Activated CD4-positive, alpha-beta T cell treated with anti-CD3 and anti-CD28 coated beads, Interleukin-2, amount 50 U/mL, for 48 hours (primary cell): ENCODE measurements at places on chromosomes 1 and 21.

DNA sequence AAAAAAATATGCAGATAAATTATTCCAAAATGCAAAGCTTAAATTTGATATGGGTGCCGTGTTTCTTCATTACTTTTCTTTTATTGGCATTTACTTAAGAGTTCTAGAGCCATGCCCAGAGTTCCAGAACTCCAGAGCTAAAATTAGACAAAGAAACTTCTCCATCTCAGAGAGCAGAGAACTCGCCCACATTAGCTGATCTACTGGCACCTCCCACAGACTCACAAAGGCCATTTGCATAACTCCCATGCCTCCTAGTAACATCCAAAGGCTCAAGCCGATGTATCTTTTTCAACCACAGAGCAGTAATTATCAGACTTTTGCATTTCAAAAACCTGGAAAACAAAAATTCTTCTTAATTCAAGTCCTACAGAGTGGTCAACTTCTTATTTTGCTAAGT, 323.8 kb upstream of the ST6GALNAC5 start:
- no peak for DNase-seq

DNA sequence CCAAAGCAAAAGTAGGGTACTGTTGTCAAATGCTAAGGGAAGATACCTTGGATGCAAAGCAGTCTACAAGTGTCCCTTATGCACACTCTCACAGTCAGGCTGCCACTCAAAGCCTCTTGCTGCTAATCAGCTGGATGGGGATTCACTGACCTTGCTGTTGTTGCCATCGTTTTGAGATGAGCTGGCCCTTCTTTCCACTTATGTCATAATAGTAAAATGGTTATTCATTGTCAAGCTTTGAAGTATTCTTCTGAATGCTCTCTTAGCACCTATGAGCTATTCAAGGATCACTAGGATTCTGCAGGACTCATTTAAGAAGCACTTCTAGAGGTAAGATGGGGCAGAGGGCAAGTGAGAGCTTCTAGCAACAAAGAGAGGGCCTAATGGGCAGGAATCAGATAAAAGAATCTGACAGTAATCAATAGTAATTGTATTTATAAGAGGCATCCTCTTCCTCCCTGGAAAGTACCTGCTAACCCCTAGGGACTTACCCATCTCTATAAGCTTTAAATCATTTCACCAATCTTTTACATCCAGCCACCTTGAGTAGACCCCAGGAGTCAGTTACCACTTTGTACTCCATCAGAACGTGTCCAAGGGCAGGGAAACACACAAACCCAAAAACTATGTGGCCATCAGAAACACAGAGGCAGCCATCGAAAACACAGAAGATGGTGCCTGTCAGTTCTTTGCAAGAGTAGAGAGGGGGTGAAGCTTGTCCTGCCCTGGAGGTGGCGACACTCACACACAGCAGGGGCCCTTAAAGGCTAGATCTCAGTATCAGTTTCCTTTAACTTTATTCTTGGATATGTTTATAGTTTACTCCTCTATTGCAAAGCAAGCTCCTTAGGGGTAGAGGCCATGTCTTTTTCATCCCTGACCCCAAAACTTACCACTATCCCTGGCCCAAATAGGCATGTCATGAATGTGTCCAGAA, 103.7 kb upstream of the NFIA start:
- peak; percentile 35 for DNase-seq

DNA sequence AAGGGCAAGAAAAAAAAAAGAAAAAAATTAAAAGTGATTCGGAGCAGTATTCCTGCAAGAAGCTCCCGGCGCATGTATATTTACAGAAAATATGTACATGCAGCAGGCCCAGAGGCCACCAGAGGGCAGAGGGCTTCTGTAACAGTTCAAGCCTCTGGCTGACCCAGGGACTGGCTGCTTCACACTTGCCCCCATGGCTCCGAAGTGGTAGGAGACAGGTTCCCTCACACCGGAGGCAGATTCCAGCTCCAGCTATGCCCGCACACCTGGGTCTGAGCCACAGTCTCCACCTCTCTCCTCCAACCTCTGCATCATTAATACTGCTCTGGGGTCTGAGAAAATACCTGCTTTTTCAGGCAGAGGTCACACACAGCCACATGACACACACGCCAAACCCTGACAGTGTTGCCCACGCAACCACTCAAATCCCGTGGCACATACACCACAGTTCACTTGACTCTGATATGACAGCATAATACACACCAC, 2.2 kb upstream of the ARHGAP30 start:
- DNase-seq, result peak; percentile 64

GRCh38 chr1:104852151-104852550, 1102.5 kb downstream of the AMY1C start:
- DNase-seq, result no peak

DNA sequence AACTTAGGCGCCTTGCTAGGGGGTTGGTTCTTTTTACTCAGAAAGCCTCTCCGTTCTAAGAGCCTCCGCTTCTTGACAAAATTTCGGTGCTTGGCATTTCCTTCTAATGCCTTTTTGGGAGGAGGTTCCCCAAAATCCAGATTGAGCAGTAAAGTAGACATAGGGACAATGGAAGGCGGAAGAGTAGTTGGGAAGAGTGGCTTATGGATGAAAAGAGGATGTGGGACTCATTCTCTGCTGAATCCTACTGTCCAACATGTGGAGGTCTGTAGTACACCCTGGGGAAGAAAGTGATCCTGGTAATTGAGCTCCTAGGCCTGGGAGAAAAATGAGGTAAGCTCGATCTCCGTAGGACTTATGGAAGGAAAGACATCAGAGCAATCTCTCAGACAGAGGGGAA, 777 bp upstream of the METTL25B start:
- no peak for DNase-seq

GRCh38 chr1:119564548-119564947, 57.5 kb downstream of the HSD3B1 start:
- DNase-seq, result no peak

GRCh38 chr1:187680823-187681222, 852.1 kb downstream of the PLA2G4A start:
- DNase-seq, result no peak

GRCh38 chr1:177017287-177017852, 147.1 kb downstream of the ASTN1 start:
- DNase-seq, result no peak

DNA sequence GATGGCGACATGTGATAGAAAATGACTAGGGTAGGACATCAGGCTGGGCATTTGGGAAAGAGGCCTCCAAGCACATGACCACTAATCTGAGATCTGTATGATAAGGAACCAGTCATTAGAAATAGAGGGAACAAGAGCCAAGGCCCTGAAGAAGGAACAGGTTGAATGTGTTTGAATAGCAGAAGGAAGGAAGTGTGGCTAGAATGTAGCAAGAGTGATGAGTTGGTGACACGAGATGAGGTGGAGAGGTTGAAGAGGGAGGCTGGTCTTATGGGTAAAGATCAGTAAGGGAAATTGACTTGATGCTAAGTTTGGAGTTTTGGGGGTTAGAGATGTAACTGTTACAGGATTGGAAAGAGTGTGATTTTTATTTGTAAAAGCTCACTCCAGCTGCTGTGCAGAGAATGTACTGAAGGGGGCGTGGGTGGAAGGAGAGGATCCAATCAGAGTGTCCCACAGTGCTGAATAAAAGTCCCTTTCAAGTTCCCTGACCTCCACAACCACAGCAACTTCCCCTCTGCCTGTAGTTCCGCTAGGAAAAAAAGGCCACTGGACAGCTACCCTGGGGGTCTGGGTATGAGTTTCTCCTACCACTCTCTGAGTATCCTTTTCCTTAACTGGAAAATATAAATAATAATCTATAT, 295.0 kb downstream of the OMA1 start:
- no peak for DNase-seq

- no peak for DNase-seq
Observed at GRCh38 chr1:211281320-211282022, 22.3 kb downstream of the RCOR3 start.

- no peak for DNase-seq
Observed at GRCh38 chr1:204313675-204314074, 46.1 kb downstream of the PLEKHA6 start.

- no peak for DNase-seq
Observed at GRCh38 chr1:151455966-151456365, 3.3 kb downstream of the POGZ start.

DNA sequence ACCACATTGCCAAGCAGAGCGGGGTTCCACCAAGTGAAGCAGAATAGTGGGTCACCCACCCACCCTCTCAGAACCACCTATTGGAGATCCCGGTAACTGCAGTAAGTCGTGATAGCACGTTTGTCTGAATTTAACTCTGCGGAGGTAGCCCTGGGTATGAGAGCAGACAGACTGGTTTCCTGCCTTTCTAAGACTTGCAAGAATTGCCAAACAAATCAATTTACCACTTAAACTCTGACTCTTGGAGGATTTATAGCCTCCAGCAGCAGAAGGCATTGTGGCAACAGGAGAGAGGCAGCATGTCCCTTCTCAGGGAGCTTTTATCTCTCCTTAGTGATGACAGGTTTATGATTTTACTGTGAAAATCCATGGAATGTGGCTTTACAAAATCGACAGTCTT, 287.9 kb upstream of the FMN2 start:
- DNase-seq, result no peak

DNA sequence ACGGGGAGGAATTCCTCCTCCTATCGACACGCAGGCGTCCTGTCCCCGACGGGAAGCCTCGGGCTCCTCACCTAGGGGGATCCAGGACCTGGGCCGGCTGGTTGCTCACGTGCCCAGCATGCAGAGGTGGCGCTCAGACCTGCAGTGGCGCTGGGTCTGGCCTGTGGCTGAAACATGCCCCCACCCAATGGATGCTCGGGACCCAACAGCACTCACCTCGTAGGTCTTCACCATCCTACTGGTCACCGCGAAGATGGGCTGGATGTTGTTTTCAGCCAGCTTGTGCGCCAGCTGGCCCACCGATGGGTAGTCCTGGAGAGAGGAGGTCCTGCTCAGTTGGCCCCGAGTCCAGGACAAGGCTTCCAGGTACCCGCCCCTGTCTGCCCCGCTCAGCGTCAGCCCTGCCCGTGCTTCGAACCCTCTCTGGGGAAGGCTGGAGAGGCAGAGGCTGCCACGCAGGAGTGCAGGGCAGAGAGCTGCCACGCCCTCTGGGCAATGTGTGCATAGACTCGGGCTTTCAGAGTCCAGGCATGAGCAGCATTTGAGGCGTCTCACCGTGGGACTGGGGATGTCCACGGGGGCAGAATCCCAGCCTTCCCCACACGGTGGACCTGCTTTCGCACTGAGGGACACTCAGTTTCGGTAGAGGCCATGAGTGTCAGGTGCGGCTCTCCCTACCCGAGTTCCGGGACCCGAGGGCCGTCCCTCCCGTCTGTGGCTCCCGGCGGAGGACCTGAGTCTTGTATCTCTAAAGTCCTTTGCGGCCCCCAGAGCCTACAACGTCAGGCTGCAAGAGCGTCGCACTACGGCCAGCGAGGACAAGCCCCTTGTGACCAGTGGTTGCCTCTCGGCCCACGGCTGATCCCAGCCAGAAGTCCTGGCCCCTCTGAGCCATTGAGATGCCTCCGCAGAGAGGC, 21.6 kb downstream of the ITGB2 start:
- no peak for DNase-seq
